H54 (cell line): ENCODE measurements at places on chromosomes 2 and 18.

GRCh38 chr2:45477546-45477945 lies 133.5 kb downstream of the SRBD1 start:
- no peak for DNase-seq

DNA sequence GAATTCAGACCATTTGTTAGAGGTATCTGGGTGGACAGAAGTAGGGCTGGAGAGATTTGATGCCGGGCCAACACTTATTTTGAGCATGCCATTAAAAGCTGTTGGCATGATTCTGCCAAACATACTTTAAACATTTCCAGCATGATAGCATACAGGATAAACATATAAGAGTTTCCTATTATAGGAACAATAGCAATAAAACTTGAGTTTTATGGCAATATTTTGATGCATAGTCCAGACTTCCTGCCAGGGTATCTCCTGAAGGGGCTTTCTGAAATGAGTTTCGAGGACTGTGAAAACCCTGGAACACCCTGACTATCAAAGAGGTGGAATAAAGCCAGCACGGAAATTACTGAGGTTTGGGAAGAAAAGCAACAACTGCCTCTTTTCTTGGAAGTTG lies 1398.0 kb upstream of the NXPH2 start:
- DNase-seq = no peak

GRCh38 chr18:58195278-58195765 lies 151.3 kb downstream of the NEDD4L start:
- DNase-seq = peak; percentile 7

DNA sequence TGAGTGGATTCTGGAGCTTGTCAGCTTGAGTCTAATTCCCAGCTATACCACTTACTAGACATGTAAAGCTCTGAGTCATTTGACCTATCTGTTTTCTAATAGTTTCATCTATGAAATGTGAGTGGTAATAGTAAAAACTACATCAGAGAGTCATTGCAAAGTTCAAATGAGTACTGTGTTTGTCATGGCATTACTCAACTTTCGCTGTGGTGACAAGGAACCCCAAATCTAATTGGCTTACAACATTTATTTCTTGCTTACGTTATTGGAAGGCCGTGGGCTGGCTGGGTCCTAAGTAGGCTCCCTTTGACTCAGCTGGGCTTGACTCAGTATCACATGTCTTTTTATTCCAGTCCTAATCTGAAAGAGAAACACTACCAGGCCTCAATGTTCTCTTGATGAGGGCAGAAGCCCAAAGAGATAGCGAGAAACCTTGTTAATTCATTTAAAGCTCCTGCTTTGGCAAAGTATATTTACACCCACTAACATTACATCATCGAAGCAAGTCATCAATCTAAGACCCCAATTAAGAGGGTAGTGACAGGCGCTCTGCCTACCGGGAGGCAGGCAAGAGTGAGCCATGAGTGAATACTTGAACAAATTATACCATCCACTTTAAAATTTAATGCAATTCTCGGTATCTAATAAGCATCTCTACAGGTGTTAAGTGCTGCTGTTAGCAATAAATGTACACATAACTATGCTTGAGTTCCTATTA lies 431.8 kb upstream of the SPHKAP start:
- peak; percentile 33 for DNase-seq

DNA sequence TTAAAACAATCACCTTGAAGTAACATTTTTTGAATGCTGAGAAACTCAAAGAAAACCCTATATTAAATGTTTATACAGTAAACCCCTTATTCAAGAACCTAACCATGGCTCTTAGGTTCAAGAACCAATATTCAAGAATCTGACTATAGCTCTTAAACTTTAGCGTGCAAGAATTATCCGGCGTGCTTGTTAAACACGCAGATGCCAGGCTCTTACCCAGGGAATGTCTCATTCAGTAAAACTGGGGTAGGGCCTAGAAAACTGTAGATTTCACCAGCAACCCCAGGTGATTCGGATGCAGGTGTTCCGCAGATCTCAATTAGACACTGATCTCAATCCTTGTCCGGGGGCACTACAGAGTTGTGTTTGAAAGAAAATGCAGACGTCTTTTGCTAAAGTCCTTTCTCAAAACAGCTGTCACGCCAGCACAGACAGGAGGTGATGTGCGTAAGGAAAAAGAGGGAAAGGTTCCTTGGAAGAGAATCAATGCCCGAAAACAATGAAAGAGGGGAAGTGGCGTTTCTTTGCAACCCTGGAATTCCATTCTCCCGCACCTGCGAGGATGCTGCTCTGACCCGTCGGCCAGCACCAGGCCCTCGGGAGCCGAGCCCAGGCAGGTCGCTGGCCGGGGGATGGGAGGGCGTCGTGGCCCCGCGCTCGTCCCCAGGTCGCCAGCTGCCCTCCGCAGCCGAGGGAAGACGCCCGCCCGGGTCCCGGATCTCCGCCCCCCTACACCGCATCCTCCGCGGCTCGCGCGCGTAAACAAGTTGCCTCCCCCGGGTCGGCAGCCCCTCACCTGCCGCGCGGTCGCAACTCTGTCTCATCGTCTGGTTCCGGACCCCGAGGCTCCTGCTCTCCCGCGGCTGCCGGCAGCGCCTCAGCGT lies 851 bp downstream of the EIF2AK3 start:
- DNase-seq = peak; percentile 6

DNA sequence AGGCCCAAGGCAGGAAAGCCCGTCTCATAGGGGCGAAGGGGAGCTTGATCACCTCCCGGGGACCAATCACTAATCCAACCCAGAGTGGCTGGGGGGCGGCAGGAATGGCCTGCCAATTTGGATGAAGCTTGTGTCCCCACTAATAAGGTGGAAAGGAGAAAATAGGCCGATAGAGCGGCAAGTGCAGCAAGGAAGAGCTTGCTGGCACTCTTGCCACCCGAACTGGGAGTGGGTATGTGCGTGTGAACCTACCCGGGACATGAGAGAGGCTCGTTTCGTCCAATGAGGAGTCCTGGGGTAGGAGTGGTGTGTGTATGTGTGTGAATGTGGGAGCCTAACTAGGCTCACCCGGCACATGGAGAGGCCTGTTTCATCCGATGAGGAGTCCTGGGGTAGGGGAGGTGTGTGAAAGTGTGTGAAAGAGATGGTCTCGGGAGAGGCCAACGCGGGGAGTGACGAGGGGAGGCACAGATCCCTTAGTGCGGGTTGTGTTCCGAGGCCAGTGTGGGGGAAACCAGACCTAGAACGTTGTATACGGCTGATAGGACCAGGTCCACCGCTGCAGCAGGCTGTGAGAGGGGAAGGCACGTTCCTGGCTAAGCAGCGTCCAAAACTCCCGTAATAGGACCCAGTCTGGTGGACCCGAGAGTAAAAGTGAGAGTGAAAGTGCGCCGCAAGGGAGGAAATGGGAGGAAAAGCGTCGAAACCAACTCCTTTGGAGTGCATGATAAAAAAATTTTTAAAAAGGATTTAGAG lies 47.1 kb upstream of the SELENOI start:
- DNase-seq = no peak

DNA sequence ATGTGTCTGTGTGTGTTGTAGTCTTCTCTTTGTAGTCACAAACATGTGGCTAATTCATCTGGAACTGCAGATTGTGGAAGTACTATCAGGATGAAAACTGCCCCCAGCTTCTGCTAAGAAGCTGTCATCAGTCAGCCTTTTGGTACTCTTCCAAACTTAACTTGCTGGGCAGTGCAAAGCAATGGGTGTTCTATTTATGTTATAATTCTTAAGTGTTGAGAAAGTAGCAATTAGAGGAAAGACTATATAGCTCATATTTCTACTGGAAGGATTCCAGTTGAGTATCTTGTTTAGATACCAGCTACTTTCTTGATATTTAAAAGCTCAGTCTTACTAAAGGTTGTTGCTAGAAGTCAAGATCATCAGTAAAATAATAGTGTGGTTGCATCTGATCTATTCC lies 52.1 kb downstream of the SLC38A11 start:
- DNase-seq = no peak

- no peak for DNase-seq
Measured at GRCh38 chr2:23574919-23575654, 190.1 kb downstream of the KLHL29 start.

- no peak for DNase-seq
Measured at GRCh38 chr2:152071092-152071491, 27.8 kb downstream of the CACNB4 start.
